ENCODE measurements at places on chromosomes 6 and 20.

DNA sequence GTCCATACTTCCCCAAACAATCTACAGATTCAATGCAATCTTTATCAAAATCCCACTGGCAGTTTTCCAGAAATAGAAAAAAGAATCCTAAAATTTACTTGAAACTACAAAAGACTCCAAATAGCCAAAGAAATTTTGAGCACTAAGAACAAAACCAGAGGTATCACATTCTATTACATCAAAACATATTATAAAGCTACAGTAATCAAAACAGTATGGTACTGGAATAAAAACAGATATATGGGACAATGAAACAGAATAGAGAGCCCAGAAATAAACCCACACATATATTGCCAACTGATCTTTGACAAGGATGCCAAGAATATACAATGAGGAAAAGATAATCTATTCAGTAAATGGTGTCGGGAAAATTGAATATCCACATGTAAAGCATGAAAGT is 46.0 kb upstream of the FBXO30 start:
- no peak for DNase-seq

- DNase-seq, result peak; percentile 70
Measured at GRCh38 chr6:43021270-43022047, at the start of gene RRP36. RRP36 (plus strand) TSS chr6:43021623; CDS start chr6:43021655, 32 bp downstream.

DNA sequence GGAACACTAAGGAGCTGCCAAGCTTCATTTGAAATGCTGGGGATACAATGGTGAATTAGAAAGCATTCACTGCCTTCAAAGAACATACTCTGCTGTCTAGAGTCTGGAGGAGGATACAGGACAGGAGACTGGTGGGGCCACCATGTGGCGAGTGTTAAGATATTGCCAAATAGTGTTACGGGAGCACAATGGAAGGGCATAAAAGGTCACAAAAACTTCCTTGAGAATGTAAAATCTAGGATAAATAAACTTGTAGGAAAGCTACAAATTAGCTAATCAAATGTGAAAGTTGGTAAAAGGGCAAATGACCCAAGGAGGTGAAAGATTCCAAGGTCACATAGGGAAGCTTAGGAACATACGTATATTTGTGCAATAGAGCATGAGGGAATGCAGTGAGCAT is 271.7 kb downstream of the RFPL4B start:
- DNase-seq, result peak; percentile 26

DNA sequence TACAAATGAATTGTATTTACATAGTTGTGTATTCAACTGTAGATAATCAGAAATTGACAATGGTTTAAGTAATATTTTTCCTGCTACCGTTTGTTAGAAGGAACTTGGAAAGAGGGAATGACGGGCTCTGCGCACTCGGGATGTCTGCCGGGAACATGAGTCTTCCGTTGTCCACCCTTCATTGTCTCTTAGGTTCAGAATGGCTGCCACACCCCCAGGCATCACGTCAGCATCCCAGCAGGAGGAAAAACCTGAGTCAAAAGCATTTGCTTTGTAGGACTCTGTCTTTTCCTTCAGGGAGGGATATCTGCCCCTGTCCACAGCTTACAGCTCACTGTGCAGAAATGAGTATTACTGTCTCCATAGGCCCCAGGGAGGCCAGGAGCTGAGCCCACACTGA is 331.2 kb downstream of the THBS2 start:
- DNase-seq, result no peak

GRCh38 chr6:48474830-48475229 is 363.8 kb upstream of the PTCHD4 start:
- DNase-seq, result no peak

GRCh38 chr6:36114798-36115408 is 15.4 kb upstream of the MAPK13 start:
- no peak for DNase-seq

GRCh38 chr20:44644230-44644617 is 7.3 kb downstream of the ADA start:
- DNase-seq, result no peak

DNA sequence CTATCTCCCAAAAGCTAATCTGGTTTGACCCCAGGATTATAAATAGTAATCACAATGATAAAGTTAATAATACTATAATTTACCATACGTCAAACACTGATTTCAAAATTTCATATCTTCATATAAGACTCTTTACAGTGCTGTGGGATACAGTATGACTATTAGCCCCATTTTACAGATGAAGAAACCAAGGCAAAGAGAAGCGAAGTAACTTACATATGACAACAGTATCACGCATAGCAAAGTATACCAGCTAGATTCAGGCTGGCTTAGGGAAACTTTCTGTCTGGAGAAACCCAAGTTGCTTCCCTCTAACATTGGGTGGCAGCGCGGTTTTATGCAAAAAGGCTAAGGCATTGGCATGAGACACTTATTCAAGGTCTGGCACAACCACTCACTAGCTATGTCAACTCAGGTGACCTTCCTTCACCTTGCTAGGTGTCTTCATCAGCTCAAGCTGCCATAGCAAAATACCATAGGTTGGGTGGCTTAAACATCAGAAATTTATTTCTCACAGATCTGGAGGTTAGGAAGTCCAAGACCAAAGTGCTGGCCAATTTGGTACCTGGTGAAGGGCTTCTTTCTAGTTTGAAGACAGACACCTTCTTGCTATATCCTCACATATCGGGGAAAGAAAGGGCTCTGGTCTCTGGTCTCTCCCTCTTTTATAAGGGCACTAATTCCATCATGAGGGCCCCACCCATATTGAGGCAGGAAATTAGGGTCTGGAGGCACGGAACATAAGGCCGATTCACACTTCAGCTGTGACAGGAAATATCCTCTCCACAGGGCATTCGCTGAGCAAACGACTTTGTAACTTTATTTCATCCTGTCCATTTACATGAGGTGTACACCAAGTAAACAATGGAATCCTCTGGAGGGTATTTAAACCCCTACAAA is 22.4 kb upstream of the UTRN start:
- DNase-seq, result no peak

- DNase-seq, result no peak
Measured at GRCh38 chr6:103335412-103335811, 1524.3 kb downstream of the HACE1 start.

- DNase-seq, result no peak
Measured at GRCh38 chr6:40397287-40398033, 189.7 kb downstream of the LRFN2 start.

Data from HCEC 1CT (cell line).